Caki2 (cell line): ENCODE measurements at places on chromosomes 11 and 22.

- DNase-seq = no peak
Measured at GRCh38 chr11:118806400-118806799, 15.4 kb upstream of the DDX6 start.

- DNase-seq = no peak
Measured at GRCh38 chr22:19845054-19845722, 9.5 kb downstream of the GNB1L start.

DNA sequence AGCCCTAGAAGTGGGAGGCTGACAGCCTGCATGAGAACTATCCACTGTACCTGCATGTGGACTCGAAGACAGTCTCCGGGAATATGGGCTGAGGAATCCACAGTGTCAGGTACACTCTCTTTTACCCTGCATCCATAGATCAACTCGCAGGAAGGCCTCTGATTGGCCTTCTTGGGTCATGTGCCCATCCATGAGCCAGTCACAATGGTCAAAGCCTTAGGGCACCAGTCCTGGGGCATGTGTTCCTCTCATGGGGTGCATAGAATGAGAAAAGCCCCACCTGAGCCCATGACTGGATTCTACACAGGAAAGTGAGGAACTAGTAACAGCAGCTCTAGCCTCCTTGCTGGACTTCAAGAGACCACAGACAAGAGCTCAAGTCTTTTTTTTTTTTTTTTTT is 10.6 kb downstream of the ART1 start:
- no peak for DNase-seq

DNA sequence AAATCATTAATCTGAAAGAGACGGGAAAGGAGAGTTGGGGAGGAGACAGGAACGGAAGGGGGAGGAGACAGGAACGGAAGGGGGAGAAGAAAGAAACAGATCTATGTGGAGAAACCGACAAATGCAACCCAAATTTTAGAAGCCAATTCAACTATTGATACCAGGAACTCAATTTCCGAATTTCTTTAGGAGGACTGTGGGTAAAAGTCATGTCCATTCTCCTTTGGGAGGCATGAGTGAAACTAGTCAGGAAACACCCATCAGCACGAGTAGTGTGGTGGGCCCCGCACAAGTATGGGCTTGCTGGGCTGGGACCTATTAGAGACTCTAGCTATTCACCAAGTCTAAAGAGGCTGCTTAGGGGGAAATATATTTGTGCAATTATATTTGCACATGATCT is 18.1 kb downstream of the ANO3 start:
- DNase-seq = no peak

GRCh38 chr22:35684270-35684700 is 33.4 kb upstream of the APOL5 start:
- DNase-seq = no peak

GRCh38 chr22:22976033-22976922 is 88.7 kb downstream of the IGLL5 start:
- DNase-seq = no peak

DNA sequence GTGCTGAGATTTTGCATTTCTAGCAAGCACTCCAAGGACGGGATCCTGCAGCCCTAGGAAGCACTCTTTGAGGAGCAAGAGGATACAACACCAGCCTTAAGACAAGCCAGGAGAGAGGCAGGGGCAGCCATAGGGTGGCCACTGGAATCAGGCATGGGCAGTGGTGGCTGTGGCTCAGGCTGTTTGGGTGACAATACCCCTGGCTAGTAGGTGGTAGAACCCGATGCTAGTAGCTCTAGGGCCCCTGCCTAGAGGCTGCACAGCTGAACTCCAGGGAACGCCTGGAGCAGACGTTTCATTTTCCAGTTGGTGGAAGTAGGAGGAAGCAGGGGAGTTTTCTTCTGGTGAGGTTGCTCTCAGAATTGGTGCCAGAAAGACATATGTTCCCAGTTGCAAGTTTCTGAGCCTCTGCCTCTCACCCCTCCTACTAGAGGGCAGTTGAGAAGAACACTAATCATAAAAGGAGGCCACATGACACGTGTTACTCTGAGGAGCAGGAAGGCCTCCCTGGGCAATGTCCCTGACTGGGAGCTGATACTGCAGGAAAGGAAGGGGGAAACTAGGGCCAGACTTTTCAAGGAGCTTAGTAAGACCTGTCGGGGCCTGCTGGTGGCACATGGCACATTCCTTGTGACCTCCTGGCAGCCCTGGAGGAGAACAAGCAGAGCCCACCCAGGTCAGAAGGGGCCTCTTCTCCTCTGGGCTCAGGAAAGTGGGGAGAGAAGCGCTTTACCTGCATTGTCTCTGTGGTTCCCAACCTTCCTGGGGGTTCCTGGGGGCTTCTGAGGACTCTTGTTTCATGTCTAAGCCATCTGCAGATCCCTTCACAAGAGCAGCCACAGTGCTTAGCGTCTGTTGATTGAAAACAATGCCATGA is 56.6 kb upstream of the DRD2 start:
- no peak for DNase-seq

DNA sequence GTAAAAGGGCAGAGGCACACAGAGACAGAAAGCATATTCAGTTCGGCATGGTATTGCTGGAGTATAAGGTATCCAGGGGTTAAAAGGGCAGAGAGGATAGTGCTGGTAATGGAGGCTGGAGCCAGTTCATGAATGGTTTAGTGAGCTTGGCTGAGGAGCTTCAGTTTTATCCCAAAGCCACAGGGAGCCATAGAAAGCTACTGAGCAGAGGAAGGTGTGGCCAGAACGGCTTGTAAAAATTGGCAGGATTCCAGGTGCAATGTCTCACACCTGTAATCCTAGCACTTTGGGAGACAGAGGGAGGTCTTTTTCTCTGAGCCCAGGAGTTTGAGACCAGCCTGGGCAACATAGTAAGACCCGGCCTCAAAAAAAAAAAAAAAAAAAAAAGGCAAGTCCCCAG is 186.1 kb downstream of the MYO18B start:
- no peak for DNase-seq

DNA sequence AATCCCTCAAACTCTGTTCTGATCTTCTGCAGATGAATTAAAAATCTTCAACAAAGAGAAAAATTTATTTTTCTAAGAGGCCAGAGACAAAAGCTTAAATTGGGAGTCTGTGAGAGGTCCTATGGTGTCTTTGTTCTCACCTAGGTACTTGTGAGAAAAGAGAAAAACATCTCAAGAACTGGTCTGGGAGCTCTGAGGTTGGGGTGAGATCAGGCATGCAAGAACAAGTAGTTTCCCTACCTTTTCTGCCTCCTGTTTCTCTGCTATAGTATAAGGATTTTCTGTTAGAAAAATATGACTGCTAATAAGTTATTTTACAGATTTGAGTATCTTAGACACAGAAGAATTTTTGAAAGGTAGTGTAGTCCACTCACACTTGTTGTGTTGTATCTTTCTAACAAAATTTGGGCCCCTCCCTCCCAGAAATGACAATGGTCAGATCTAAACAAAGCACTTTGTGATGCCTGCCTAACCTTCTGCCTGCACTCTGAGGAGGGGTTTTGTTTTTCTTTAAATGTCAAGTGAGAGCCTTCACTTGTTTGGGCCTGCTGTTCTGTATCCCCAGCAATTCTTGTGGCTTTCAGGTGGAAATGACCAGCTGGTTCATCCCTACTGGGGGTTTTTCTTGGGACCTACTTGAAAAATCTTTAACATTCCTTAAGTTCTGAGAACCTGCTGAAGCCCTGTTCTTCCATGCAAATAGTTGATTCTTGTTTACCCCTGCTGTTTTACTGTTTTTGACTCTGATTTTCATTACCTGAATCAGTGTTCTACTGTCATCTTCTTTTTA is 13.6 kb upstream of the OR51S1 start:
- DNase-seq = no peak

GRCh38 chr22:42868751-42869251 is 11.7 kb upstream of the ARFGAP3 start:
- DNase-seq = no peak

GRCh38 chr11:107780136-107780535 is 68.3 kb upstream of the SLN start:
- no peak for DNase-seq

DNA sequence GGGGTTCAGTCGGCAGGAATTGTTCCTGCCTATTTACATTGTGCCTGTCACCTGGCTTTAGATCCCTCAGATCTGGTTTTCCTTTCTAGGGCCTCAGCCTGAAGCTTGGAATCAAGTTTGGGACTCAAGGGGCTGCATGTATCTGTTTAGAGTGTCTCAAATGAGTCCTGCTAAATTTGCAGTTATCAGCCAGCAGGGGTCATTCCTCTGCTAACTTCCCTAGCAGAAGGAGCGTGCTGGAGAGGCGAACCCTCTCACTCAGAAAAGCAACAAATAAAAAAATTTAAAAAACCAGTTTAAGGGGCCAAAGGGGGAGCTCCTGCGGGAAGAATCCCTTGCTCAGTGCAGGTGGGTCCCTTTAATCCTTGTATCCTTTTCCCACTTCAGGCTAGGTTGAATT is 1220.2 kb downstream of the JRKL start:
- DNase-seq = no peak

DNA sequence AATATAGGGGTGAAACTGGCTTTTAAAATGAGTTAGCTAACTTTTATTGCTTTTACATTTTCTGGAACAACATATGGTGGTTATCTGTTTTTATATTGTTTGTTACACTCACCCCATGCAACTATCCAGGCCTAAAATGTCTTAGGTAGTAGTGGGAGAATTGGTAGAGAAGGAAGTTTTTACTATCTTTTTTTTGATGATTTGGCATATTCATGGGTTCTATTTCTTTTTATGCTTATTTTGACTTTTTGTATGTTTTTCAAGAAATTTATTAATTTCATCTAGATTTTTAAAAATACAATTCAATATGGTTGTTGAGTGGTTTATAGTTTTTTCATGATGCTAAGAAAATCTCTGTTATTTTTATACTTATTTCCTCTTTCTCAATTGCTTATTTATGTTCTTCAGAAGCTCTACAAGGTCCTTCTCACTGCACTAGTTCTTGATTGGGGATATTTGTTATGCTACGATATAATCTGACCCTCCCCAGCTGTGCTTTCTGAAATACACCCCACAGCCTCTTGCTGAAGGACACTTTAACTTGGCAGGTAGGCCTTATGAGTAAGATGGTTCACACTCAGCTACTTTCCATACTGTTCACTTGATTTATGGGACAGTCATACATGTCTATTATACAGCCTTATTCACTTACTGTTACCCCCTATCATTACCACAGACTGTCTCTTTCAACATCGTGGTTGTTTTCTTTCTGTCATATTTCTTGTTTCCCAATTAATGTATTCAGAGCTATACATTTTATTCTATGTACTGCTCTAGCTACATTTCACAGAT is 431.2 kb downstream of the METTL15 start:
- no peak for DNase-seq

- DNase-seq = no peak
Measured at GRCh38 chr11:65128182-65129145, 5.9 kb downstream of the SYVN1 start.

GRCh38 chr11:128532016-128532571 is 55.3 kb downstream of the ETS1 start:
- no peak for DNase-seq

GRCh38 chr22:38952281-38952993 is 5.0 kb upstream of the APOBEC3A start:
- no peak for DNase-seq

GRCh38 chr11:34508524-34508923 is 5.1 kb downstream of the ELF5 start:
- no peak for DNase-seq

DNA sequence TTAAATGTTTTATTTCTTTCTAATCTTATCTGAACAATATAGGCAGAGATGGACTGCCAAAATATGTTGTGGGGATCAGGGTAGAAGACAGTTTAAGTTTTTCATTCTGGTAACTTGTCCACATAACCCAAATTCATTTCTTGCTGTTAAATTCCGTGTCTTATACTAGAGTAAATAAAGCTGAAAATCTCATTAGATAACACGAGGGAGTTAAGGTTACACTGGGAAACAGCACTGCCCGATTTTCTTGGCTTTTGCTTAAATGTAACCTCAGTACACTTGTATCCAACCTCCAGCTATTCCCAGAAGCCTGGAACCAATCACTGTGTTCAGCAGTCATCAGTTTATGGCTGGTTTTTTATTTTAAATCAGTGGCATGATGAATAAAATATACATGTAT is 48.2 kb downstream of the MICAL3 start:
- no peak for DNase-seq

- DNase-seq = peak; percentile 61
Measured at GRCh38 chr11:79249295-79249993, 191.4 kb downstream of the TENM4 start.

GRCh38 chr11:82183346-82183745 is 550.3 kb downstream of the FAM181B start:
- no peak for DNase-seq

DNA sequence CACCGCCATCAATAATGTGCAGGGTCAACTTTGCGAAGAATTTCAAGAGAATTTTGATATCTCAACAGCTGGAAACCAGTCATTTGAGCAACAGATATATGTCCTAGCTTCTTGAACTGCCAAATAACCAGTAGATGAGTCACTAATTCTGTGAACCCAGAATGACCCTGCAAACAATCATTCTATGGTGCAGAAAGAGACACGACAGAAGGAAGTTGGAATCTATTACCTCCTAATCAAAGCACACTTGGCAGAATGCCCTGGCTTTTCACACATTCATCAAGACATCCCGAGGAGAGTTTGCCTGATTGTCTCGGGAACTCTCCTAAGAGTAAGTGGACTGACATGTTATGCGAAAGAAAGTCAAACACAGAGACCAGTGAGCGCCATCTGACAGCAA is 621.1 kb downstream of the OPCML start:
- peak; percentile 76 for DNase-seq

DNA sequence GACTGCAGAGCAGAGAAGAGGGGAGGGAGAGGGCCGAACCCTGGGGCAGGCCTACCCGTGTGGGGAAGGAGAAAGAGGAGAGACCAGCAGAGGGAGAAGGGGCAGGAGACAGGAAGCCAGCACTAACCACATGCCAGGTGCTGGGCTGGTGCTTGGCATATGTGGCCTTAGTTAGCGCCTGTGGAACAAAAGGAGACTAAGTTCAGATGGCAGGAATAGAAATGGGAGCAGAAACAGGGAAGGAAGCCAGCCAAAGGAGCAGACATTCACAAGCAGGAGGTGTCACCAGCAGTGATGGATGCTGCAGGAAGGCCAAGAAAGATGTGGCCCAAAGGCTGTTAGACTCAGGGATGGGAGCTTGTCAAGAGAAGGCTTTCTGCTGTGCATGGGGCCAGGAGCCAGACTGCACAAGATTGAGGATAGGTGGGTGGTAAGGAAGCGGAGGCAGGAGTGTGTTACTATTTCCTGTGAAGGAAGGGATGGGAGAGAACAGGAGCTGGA is 26.7 kb downstream of the TREH start:
- no peak for DNase-seq
